ENCODE measurements at places on chromosomes 1 and 21. TPM values are rescaled to one million over a fixed set of nuclear protein-coding genes. Genes with fewer than 3 reads are reported as not detected.

DNA sequence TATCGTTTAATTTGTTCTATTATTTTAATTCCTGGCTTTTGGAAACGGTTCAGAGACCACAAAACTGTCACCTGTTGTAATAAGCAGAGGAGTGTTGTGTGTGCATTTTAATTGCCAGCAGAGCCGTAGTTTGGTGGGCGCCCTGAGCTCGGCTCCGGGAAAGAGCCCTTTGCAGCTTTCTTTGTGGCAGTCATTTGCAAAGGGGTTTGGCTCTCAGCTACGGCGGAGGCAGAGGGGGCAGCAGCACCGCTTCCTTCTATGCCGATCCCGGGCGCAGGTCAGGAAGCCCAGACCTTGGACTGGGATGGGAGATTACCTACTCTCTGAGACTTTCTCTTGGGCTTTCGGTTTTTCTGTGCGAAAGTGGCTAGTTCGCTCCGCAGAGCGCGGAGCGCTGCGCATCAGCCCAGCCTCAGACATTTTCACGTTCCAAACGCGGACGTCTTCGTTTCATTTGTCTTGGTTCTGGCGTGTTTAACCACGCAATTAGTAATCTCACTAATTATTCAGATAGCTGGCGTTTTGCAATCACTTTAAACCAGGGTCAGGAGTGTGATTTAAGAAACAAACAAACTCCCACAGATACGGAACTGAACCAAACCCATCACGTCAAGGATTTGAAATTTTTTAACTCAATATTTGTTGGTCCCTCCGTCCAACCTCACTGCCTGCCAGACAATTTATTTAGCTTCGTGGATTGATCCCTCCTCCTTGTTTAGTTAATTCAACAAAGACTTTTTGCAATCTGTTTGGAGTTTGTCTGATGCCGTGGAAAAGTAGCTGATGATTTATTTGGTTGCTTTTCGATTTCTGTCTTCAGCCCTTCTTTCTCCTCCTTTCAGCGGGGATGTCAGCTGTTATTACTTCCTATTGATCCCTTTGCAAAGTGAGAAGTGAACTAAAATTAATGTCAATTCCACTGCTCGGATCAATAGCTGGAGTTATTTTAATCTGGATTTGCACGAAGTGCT lies 3.9 kb downstream of the RNF220 start:
- peak; percentile 14 for DNase-seq

- no peak for DNase-seq
Observed at GRCh38 chr1:40986328-40986783, 6.9 kb downstream of the CTPS1 start.

HHAT gene
- total RNA-seq, result 3.1 TPM

EBNA1BP2 gene
- 24.3 TPM for total RNA-seq

BLACAT1 gene
- not detected for total RNA-seq

DNA sequence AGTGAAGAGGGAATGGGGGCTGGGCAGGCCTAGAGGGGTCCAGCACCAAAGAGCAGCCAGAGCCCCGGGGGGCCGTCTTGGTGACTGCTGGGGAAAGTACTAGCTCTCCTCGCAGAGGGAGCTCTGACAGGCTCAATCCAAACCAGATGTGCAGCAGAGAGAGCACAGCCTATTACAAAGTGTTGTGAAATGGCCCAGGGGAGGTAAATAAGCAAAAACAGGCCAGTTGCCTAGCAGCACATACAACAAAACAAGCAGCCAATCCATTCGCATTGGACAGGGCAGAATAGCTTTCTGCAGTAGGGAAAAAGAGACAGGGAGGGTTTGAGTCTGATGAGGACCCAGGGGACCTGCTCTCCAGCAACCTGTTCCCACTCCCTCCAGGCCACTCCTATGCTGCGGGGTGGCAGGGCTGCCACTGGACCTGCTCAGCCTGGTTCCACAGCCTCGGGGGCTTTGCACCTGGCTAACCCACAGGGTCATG lies 239.6 kb upstream of the FGGY start:
- no peak for DNase-seq

- DNase-seq, result no peak
Observed at GRCh38 chr21:26079366-26079765, 91.2 kb downstream of the APP start.

SYDE2 gene
- total RNA-seq, result 9.1 TPM

- no peak for DNase-seq
Observed at GRCh38 chr1:225462429-225462713, 34.5 kb upstream of the LBR start.

GRCh38 chr1:18954270-18955071 lies 2.0 kb downstream of the IFFO2 start:
- no peak for DNase-seq

- DNase-seq, result no peak
Observed at GRCh38 chr1:65880611-65881010, 87.9 kb downstream of the PDE4B start.

HSD11B1 gene
- total RNA-seq, result not detected

CR1L gene
- 0.42 TPM for total RNA-seq

GRCh38 chr1:72915581-72915980 lies 633.2 kb upstream of the NEGR1 start:
- DNase-seq, result no peak

CRYAA gene
- not detected for total RNA-seq

GRCh38 chr1:85342207-85342606 lies 65.8 kb upstream of the BCL10 start:
- no peak for DNase-seq

DNA sequence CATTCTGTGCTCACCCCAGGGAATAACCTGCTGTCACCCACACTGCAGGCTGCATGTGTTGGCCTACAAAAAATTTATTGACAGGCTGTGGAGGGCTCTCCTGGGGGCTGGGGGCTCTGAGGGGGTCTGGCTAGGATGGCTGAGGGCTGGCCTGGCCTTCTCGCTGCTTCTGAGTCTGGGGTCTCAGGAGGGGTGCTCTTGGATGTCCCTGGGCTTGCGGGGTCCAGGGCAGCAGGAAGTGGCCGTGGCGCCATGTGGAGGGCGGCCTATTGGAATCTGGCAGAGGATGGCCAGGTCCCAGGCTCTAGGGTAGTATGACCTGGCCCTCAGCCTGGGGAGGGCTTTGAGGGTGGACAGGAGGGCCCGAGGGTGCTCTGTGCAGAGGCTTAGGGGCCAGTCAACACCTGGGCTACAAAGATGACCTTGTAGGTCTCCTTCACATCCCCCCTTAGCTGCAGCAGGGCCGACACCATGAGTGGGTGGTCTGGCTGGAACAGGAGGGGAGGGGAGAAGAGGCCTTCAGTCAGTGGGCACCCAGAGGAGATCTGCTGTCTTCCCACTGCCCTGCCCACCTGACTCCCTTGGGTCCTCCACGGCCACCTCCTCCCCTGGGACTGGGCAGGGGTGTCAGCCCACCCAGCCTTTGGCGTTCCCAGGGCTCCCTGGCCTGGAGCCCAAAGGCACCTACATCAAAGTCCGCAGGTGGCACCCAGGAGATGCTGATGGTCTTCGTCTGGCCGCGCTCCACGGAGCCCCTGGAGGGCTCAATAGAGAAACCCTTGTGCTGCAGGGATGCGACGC lies 3.0 kb upstream of the TMEM52 start:
- DNase-seq, result no peak

- DNase-seq, result no peak
Observed at GRCh38 chr1:33768106-33768505, 95.8 kb upstream of the HMGB4 start.

DNA sequence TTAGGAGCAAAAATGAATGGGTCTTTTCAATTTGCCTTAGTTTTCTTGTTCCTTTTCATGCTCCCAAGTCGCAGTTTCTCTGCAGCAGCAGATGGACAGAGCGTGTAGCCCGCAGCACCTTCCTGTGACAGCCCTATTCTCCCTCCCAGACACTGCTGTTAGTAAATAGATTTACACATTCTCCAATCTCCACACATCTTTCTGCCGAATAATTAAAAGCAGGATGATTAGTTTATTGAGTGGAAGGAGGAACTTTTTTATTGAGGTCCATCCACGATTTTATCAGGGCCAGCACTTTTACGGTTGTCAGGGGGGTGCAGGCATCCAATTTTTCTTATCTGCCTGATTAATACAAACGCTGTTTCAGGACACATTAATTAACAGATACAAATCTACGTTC lies 98.2 kb upstream of the USH2A start:
- no peak for DNase-seq

DNA sequence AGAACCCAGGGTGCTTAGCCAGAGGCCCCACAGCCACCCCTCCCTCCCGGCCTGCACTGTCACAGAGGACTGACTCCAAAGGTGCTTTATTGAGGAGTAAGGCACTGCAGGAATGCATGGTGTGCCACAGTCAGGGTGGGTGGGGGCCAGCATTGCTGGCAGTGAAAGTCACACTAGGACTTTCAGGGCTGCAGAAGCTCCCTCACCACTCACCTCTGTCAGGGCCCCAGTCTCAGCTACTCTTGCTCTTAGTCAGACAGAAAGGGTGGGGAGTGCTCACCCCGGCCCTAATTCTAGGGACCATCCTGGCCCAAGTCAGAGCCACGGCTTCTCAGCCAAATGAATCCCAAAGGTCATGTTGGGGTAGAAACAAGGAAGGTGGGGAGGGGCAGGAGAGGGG lies 19.4 kb downstream of the KNCN start:
- no peak for DNase-seq

Data from naive thymus-derived CD4-positive, alpha-beta T cell (primary cell).